ENCODE measurements at places on chromosomes 12 and 14. TPM values are rescaled to one million over a fixed set of nuclear protein-coding genes. Genes with fewer than 3 reads are reported as not detected.

Gene LRRC10
- not detected for total RNA-seq

DNA sequence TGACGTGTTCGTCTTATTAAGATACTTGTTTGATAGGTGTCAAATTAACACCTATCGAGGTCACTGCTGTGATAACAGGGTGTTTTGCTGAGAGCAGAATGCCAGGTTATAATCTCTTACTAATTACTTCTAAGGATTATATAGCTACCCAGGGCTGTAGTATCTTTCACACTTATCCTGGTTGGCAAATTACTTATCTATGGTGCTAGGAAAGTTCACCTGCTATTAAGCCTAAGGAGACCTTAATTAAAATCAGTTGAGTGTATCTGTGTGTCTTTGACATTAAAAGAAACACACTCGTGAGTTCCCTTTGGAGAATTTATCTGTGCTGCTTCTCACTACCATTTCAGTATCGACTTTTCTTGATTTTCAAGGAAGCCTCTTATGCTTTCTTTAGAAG lies 301.6 kb upstream of the SLC16A7 start:
- no peak for ATAC-seq

GRCh38 chr12:48001505-48002413 lies 2.5 kb downstream of the COL2A1 start:
- ATAC-seq = peak; percentile 52

- no peak for ATAC-seq
Observed at GRCh38 chr12:13218641-13219040, 22.1 kb downstream of the EMP1 start.

DNA sequence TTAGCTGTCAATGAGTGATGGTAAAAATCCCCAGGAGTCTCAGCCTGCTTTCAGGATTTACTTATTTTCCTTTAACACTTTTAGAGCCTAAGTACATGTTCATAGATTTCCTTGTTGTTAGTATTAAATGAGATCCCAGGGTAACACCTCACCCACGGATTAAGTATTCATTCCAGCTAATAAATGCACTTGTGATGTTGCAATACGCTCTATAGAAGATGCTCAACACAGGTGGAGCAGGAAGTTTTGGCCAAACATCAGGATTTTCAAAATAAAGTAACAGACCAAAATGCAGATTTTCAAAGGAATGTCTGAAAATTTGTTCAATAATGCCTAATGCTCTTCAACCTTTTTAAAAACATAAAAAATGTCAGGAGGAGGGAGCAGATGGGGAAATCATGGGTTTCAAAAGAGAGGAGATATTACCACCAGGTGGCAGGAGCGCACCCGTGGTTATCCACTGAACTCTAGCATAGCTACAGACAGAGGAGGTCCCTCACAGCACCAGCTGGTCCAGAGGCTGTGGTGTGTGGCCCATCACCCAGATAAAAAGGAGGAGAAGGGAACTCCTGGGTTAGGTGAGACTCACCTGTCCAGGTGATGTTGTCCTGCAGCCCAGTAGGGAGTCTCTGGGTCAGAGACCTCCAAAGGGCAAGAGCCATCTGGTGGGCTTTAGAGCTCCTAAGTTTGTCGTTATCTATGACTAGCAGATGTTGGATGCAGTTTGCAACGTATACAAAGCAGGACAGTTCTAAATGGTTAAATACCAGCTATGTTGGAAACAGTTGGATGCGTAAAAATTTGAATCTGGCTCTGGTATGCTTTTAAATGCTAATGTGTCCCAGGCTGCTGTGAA lies 1158.4 kb upstream of the TMEM132C start:
- ATAC-seq = peak; percentile 78

Measured in activated T-helper 17 cell treated with anti-CD3 and anti-CD28 coated beads, Interleukin-2, amount 50 U/mL, for 72 hours (primary cell).